ENCODE measurements at places on chromosomes 6 and 20.

- DNase-seq = no peak
Measured at GRCh38 chr6:97465877-97466561, 183.0 kb upstream of the MMS22L start.

DNA sequence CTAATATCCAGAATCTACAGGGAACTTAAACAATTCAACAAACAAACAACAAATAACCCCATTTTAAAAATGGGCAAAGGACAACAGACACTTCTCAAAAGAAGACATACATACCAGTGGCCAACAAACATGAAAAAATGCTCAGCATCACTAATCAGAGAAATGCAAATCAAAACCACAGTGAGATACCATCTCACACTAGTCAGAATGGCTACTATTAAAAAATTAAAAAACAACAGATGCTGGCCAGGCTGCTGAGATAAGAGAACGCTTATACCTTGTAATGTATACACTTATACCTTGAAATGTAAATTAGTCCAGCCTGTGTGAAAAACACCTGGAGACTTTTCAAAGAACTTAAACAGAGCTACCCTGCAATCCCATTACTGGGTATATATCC lies 166.8 kb downstream of the IBTK start:
- DNase-seq = no peak

DNA sequence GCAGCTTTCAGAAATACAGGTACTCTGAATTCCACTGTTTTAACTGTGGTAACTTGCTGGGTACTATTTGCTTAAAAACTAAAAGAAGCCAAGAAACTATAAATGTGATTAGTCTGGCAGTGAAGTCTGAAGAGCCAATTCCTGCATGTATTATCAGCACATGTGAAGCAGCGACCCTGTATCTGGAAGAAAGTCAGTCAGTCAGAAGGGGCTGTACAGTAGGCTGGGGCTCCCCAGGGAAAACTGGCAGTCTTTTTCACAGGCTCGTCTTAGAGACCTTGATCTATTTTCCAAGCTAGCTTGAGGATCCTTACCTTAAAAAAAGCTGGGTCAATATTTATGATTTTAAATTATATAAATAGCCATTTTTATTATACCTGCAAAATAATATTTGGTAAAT lies 104.9 kb downstream of the PDSS2 start:
- DNase-seq = no peak

DNA sequence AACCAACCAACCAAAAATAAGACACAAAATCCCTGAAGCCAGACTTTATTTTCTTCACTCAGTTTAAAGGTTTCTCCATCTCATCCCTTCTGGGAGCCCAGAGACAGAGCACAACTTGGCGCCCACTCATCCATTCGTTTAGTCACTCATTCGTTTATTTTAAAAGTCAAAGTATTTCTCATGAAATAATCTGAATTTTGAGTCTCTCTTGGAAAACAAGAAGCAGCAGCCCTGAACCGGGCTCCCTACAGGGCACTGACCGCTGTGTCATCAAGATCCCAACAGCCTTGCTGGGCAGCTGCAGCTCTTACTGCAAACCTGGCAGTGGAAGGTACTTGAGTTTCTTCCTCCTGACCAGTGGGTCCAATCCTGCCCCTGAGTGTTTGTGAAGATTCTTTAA lies 171.6 kb downstream of the THBS2 start:
- DNase-seq = no peak

GRCh38 chr6:79186564-79186963 lies 47.9 kb downstream of the HMGN3 start:
- DNase-seq = no peak

- DNase-seq = no peak
Measured at GRCh38 chr6:1903780-1904465, 294.2 kb downstream of the FOXC1 start.

GRCh38 chr6:101208152-101208551 lies 185.4 kb upstream of the GRIK2 start:
- no peak for DNase-seq

DNA sequence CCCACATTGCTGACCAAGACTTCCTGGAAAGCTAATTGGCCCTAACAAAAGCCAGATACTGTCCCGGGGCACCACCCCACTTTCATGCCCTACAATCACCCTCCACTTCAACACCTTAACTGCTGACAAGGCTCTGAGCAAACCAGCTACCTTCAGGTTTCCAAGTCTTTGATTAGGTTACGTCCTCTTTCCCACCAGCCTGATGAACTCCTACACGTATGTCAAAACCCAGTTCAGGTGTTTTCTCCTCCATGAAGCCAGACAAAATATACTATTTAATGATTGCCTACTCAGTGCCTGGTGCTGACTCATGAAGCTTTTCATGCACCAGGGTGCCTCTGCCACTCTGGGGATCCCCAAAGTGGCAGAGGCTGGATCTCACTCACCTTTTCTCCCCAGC lies 58.6 kb downstream of the CDH22 start:
- no peak for DNase-seq

DNA sequence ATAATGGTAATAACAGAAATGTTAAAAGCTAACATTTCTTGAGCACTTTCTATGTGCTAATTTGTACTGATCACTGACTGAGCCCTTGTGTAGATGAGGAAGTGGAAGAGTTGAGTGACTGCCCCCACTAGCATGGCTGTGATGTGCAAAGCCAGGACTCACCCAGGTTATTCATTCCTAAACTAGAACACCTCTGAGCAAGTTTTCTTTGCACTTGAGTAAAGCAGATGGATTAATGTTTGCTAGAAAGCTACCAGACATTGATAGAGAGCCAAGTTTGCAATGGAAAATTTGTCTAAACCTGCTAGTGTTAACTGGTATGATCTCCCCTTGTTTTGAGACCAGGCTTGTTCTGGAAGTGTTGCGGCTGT lies 467.4 kb upstream of the PLCB4 start:
- DNase-seq = no peak

- no peak for DNase-seq
Measured at GRCh38 chr20:17875981-17876385, 92.6 kb downstream of the SNX5 start.

GRCh38 chr20:6959900-6960312 lies 192.4 kb downstream of the BMP2 start:
- DNase-seq = no peak

- no peak for DNase-seq
Measured at GRCh38 chr6:153392156-153392555, 261.1 kb upstream of the RGS17 start.

- no peak for DNase-seq
Measured at GRCh38 chr20:43404878-43405277, 52.8 kb upstream of the SRSF6 start.

DNA sequence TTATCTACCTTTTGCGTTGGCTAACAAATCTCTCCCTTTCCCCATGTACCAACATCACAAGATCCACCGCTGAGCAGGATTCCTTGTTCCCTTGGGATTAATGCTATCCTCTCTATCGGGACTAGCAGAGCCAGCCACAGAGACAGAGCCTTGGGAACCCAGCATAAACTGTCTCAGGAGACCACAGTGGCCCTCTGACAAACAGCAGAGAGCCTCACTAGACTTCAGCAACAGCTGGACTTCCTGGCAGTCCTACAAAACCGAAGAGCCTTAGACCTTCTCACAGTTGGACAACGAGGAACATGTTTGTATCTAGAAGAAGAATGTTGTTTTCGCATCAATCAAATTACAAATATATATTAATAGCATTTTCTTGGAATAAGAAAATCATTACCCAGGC lies 39.6 kb upstream of the POU5F1 start:
- DNase-seq = no peak

DNA sequence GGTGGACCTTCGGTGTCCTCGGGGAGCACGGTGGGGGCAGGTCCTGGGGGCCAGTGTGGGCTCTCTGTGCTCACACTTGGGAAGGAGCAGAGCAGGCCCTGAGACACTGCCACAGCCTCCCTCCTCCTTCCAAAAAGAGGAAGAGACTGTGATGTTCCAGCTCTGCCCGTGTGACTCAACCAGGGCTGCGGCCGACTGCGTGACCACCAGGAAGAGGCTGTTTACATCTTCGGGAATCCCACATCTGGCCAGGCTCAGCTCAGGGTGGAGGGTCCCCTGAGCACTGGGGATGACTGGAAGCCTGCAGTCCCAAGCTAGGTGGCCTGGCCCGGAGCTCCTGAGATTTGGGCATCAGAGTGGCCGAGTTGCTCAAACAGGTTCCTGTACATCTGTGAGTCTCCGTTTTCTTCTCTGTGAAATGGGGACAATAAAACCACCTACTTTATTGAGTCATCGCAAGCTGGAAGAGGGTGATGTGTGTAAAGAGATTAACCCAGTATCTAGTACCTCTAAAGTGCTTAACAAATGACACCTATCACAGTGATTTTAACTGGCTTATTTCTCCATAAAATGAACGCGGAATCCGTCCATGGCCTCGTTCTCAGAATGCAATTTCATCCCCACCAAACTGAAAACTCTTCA lies 242.1 kb downstream of the DLL1 start:
- no peak for DNase-seq

DNA sequence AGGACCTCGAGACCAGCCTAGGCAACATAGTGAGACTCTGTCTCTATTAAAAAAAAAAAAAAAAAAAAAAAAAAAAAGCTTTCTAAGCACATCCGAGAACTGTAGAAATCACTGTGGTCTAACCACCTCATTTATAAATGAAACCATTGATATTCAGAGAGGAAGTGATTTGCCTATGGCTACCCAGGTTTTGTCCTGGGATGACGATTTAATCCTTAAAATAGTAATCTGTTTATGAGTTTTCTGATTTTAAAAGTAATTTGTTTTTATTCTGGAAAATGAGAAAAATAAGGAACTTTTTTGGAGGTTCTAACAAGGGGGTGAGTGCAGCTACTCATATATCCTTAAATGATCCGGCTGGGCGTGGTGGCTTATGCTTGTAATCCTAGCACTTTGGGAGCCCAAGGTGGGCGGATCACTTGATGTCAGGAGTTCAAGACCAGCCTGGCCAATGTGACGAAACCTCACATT lies 6.5 kb upstream of the BTN3A2 start:
- no peak for DNase-seq

DNA sequence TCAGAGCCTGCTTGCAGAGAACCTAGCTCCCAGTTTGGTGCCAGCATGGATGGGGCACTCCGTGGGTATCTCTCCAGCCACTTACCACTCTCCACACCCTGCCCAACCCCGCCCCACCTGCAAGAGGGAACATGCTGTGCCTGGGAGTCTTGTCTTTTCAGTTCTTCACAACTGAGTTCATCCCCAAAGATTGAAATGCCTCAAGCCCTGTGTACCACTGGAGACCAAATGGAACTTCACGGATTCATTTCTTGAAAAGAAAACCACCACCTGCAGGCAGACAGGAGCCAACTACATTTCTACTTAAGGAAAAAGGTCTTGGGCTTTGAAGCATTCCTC lies 50.1 kb downstream of the TRERF1 start:
- DNase-seq = no peak

GRCh38 chr20:38651154-38651553 lies 49.5 kb downstream of the ARHGAP40 start:
- no peak for DNase-seq

DNA sequence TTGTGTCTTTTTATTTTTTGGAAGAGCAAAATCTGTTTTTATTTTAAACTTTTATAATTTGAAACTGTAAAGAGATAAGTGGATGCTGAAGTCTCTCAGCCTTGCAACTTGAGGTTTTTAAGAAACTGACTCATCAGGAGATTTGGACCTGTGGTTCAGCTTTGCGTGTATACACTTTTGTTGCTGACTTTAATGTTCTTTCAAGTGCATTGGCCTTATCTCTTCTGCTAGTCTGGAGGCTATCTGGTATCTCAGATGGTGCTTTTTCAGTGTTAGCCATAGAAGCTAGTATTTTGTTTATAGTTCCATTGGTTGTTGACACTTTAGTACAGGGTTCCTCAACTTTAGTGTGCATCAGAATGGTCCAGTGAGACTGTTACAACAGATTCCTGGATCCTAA lies 504.0 kb upstream of the SPTLC3 start:
- DNase-seq = no peak

DNA sequence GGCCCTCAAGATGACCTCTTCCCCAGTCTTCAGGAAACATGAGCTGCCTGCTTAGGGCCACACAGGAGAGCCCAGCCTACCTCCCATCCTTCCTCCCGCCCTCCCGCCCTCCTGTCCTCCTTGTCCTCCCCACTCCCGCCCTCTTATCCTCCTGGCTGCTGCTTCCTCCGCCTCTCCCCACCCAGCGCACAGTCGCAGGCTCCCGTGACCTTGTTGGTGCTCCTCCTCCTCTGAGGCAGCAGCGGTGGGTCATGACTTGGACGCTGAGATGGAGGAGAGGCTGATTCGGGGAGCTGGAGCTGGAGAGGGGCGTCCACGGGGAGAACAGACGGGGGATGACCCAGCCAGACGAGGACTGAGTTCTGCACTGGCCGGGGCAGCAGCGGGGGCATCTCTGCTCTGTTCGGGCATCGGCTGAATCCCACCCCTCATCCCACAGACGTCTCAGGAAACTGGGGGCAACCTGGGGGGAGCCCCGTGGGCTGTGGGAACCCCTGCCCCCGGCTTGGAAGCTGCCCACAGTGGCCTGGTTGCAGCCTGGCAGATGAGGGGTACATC lies 32.4 kb downstream of the CHRNA4 start:
- DNase-seq = no peak

GRCh38 chr6:158383542-158383941 lies 71.3 kb downstream of the TULP4 start:
- no peak for DNase-seq

GRCh38 chr6:25150031-25150430 lies 129.1 kb upstream of the CARMIL1 start:
- DNase-seq = no peak

GRCh38 chr6:111604259-111605099 lies 1.2 kb downstream of the TRAF3IP2 start:
- no peak for DNase-seq

DNA sequence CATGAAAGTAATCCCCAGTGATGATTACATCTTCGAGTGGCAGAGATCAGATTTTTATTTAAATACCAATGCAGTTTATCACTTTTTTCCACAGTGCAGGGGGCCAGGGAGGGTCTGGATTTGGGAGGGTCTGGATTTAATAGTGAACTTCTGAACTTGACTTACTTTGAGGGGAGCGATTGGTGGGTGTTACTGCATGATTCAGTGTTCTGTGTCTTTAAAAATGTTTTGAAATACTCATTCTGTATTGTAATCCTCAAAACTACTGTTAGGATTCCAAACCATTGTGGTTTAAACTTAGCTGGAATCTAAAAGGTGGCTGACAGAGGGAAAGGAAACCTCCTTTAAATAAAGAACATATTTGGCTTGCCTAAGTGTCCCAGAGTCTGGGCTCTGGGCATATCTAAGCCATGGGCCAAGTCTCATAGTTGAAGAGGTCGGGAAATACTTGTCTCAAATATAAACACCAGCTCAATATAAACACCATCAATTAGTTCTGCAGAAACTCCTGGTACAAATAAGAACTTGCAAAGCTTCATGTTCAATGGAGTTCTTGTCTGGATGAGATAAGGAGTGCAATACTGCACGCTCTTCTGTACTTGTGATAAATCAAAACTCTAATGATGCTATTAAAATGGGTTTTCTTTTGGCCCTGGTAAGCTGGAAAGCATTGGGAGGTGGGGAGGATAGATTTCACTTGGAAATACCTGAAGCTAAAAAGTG lies 14.4 kb downstream of the JARID2 start:
- DNase-seq = no peak

- DNase-seq = no peak
Measured at GRCh38 chr6:98823428-98824161, 10.8 kb upstream of the POU3F2 start.

- no peak for DNase-seq
Measured at GRCh38 chr6:134132494-134133141, 80.2 kb upstream of the SLC2A12 start.

GRCh38 chr20:23907579-23907978 lies 28.0 kb upstream of the CST5 start:
- no peak for DNase-seq
